ENCODE measurements at places on chromosomes 1 and 21.
A peak's percentile ranks its signal among the peaks of the same experiment; 100 is the strongest.

GRCh38 chr1:32894019-32894600 is 7.1 kb downstream of the TMEM54 start:
- no peak for DNase-seq

- DNase-seq, result no peak
Measured at GRCh38 chr1:199018471-199019135, 379.8 kb downstream of the PTPRC start.

DNA sequence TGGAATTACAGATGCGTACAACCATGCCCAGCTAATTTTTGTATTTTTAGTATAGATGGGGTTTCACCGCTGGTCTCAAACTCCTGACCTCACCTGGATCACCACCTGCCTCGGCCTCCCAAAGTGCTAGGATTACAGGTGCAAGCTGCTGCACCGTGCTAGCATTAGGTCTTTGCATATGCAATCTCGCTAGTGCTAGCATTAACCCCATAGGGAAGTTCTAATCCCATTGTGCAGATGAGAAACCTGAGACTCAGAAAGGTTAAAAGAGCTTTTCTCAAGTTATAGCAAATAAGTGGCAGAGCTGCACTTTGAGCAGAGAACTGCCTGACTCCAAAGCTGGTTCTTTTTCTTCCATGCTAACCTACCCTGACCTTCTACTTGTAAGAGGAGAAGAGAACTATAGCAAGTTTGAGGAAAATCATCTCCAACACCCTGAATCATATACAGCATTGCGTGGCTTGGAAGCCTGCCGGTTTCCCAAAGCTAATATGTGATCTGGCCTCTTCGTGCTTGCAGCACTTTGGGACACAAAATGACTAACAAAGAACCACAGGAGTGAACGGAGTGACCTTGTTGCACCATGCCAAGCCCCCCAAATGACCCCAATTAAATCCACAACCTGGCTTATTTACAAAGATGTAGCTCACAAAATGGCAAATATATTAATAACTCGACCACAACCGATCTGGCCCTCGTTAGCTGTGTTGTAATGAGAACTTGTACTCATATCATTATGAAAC is 185.1 kb downstream of the TM2D1 start:
- DNase-seq, result no peak

DNA sequence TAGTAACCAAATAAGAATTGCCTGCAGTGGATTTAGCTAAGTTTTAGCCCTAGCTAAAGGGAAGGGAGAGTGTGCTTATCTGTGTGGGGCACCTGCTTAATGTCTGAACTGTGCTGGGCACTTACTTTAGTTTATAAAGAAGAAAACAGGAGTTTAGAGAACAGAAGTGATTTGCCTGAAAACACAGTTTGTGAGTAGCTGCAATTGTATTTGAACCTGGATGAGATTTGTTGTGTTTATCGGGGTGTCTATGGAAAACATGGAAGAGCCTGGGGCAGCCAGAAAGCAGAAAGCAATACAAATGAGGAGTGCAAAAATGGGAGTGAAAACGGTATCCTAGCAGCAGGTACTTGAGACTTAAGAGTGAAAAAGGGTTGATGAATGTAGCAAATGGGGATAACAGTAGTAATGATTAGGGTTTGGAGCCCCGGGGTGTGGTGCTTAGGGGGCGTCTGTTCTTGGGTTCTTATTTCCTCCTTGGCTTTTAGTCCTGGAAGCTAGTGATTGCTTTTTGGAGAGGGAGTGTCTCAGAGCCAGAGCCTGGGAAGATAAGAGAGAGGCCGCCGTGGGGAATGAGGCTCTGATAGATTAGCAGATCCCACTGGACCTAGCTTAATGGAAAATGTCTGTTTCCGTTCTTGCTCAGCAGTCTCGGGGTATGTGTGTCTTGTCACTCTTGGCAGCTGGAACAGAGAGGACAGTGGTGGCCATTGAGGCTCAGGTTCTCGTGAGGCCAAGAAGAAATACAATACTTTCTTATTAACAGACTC is 5.6 kb downstream of the PRCC start:
- no peak for DNase-seq

DNA sequence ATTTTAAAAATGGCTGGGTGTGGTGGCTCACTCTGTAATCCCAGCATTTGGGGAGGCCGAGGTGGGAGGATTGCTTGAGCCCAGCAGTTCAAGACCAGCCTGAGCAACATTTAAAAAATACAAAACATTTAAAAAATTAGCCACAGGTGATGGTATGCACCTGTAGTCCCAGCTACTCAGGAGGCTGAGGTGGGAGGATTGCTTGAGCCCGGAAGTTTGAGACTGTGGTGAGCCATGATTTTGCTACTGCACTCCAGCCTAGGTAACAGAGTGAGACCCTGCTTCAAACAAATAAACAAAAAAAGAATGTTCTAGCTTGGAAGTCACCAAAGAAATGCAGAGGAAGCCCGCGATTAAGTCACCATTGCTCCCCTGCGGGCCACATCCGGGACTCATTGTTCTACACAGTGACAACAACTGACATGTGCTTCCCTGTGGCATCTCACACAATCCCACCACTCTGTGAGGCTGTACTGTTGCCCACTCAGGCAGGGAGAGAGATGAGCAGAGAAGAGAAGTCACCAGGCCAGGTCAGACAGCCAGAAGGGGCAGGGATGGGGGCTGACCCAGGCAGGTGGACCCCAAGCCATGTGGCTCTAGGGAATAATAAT is 18.4 kb upstream of the SPATC1L start:
- DNase-seq, result no peak

- no peak for DNase-seq
Measured at GRCh38 chr1:167297222-167298214, 76.8 kb downstream of the POU2F1 start.

GRCh38 chr1:28560886-28561285 is 8.0 kb downstream of the TRNAU1AP start:
- DNase-seq, result no peak

- DNase-seq, result no peak
Measured at GRCh38 chr1:234875328-234875952, 253.2 kb downstream of the TOMM20 start.

- DNase-seq, result no peak
Measured at GRCh38 chr1:178877896-178878295, 7.0 kb upstream of the ANGPTL1 start.

- DNase-seq, result peak; percentile 35
Measured at GRCh38 chr1:28136922-28137613, 39.4 kb downstream of the PTAFR start.

Data from NCI-H226 (cell line).